ENCODE measurements at places on chromosomes 2 and 18.

GRCh38 chr2:143581134-143581533, 451.9 kb downstream of the ARHGAP15 start:
- DNase-seq, result no peak

- no peak for DNase-seq
These were observed 10.1 kb upstream of the ROCK2 start for GRCh38 chr2:11354363-11355154.

- no peak for DNase-seq
These were observed 377.8 kb upstream of the SMIM21 start for GRCh38 chr18:75805265-75805664.

DNA sequence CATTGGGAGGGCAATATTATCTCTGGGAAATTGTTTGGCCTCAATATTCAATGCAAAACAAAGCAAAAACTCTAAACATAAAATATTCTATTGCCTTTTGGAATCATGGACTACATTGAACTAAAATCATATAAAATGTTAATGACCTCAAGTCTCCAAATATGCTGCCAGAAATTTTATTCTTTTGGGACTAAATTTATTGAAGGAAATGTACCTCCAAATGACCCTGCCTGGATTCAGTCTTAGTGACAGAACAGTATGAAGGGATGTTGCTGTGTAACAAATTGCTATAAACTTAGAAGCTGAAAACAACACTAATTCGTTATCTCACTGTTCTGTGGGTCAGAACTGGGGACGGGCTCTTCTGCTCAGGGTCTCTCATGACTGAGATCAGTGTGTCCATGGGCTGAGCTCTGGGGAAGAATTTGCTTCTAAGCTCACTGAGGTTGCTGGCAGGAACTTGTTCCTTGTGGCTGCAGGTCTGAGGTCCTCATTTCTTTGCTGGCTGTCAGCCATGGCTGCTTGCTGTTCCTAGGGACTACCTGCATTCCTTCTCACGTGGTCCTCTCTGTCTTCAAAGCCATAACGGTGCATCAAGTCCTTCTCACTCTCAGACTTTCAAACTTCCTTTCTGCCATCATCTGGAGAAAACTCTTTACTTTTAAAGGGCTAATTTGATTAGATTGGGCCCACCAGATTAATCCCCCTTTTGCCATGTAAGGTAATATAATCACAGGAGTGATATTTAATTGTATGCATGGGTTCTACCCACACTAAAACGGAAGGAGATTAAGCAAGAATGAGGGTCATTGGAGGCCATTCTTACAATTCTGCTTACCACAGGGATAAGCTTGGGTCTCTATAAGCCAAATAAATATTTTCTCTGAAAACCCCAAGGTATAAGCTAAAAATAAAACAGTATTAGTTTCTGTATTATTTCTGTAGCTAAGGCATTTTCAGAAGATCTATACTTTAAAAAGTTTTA, 149.0 kb downstream of the ADCYAP1 start:
- no peak for DNase-seq

GRCh38 chr2:178863130-178863855, 56.1 kb upstream of the TTN start:
- no peak for DNase-seq

DNA sequence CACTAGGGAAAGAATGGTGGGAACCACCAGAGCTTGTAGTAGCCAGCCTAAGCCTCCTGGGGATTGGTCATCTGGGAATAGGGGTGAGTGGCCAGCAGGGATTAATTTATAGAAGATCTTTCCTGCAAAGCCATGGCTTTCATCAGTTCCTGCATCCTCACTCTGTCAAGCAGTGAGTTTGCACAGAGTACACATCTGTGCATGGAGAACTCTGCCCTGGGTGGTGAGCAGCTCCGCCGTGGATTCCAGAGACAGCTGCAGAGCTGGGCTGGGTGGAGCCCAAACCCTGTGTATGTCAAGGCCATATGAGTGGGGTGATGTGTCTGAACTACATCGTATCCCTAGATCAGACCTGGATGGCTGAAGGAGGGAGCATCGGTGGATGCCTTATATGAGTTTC, 182.2 kb downstream of the GLI2 start:
- DNase-seq, result no peak

GRCh38 chr2:129641371-129641770, 338.1 kb upstream of the RAB6C start:
- no peak for DNase-seq

DNA sequence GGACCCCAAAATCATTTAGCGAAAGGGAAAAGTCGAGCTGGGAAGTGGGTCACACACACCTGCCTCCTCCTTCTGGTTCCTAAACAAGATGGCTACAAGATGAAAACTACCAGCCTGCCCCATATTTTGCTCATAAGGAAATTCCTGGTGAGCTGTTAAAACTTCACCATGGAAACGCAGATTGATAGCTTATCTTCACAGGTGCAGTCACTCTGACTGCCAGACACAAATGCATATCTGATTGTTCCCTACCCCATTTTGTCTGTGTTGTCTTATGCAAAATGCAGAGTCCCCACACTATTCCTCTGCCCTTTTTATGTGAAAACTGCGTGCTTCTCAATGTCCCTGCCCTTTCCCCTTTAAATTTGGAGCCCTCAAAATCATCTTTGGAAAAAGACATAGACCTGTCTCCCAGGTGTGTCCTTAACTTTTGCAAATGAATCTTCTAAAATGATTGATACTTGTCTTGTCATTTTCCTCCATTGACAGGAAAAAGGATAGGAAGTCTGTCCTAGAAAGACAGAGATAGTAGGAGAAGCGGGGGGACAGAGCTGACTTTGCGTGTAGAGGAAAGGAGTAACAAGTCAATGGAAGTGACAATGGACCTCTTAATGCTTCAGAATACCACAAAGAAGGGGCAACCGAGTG, 38.9 kb upstream of the THOC1 start:
- DNase-seq, result no peak

DNA sequence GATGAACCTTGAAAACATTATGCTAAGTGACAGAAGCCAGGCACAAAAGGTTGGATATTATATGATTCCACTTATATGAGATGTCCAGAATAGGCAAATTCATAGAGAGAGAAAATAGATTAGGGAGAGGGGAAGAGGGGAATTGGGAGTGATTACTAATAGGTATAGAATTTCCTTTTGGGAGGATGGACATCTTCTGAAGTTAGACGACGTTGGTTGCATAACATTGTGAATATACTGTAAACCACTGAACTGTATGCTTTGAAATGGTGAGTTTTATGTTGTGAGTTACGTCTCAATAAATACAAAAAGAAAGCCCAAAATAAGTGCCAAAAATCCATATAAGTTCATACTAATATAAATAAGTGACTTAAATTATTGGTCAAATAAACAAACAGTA, 18.6 kb upstream of the CYP26B1 start:
- DNase-seq, result no peak

GRCh38 chr2:147083664-147084063, 761.2 kb upstream of the ACVR2A start:
- no peak for DNase-seq

DNA sequence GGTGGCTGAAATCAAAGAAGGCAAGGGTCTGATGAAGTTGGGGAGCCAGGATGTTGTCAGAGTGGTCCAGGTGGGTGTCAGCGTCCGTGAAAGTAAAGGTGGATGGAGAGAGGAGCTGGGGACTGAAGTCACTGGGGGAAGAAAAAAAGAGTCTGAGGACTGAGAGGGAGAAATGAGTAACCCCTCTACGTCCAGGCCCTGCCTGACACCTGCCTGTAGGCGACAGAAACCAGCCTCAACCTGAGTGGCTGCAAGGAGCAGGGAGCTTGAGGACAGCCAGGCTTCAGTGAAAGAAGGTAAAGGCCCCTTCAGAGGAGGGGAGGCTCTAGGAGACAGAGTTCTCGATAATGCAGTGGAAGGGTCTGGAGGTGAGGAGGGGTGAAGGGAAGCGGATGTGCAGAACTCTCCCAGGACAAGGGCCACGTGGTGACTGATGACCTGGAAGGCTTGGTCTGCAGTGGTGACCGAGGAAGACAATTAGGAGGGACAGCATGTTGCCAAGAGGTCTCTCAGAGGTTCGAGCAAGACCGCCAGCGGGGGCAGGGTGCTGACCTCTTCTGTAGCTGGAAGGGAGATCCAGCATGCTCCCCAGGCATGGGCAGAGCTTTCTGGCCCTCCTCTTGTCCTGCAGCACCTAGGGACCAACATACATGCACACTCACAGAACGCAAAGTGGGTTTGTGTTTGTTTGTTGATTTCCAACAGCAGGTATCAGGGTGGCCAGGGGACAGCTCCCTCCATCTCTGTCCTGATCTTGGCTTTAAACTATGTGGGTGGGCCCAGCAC, 86.6 kb upstream of the TMEM247 start:
- no peak for DNase-seq

DNA sequence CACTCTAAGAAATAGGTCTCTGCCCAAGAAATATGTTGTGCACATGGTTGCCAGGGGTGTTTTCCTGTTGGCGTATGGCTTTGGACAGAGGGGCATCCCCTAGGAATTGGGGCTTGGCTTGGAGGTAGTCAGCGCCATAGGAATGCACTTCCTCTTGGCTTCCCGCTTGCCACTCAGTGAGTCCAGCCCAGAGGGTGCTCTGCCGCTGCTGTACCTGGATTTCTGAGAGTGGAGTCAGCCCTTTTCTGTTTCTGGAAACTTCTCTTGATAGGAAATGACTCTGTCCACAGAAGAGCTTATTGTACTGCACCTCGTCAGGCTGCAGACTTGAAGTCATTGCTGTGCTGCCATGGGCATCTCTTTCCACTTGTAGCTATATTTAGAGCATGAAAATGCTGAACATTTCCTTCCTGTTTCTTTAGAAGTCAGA, 116.7 kb upstream of the MGAT5 start:
- no peak for DNase-seq

DNA sequence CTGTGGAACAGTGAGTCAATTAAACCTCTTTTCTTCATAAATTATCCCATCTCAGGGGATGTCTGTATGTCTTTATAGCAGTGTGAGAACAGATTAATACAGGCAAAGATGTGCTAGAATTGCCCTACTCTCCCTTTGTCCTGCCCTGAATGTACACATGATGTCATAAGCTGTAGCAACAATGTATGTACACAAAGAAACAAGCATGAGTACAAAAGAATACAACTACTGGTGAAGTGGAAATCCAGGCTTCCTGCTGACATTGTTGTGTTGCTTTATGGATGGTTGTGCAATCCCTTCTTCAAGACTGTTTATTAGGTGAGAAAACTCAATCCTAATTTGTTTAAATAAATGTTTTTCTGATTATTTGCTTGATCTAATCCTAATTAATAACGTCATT, 446.6 kb downstream of the DSC3 start:
- no peak for DNase-seq

- DNase-seq, result no peak
These were observed 205.7 kb downstream of the TCF4 start for GRCh38 chr18:55382277-55382805.

Data from CD4-positive, alpha-beta T cell treated with Interleukin-6 for 4 hours (primary cell).